Stimulated activated CD4-positive, alpha-beta T cell treated with anti-CD3 and anti-CD28 coated beads, TNF-alpha, amount 100 ng/mL, for 4 hours (primary cell): ENCODE measurements at places on chromosomes 2 and 18.

- no peak for DNase-seq
Observed at GRCh38 chr2:28656937-28657615, 94.6 kb upstream of the PPP1CB start.

- DNase-seq: no peak
Observed at GRCh38 chr2:65275141-65275915, 47.7 kb downstream of the ACTR2 start.

DNA sequence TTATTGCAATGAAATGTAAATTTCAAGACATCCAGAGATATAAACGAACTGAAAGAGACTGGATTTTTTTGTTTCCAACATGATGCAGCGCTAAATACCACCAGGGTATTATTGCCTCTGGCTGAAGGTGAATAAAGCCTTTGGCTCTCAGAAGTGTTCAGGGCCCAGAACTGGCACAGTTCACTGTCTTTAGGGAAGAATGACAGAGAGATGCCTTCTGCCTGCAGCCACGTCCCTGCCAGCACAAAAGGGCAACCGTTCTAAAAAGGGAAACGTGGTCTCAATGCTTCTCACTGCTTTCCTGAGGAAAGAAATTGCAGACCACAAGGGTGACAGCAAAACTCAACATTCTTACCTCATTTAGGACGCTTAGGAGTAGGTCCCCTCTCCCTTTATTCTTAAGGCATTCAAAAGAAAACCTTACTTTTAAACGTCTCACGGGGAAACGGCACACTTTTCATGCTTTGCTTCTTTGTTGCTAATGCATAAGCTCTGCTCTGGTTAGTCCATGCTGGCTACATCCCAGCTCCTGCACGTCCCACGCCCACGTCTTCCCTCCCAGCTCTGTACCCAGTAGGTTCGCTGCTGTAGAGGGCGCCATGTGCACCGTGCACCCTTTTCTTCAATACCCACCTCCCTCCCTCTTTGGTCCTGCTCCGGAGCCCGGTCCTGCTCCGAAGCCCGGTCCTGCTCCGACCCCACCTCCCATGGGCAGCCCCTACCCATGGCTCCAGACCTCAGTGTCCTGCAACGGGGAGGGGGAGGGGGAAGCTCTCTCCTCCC, 171.0 kb downstream of the HRH4 start:
- no peak for DNase-seq

DNA sequence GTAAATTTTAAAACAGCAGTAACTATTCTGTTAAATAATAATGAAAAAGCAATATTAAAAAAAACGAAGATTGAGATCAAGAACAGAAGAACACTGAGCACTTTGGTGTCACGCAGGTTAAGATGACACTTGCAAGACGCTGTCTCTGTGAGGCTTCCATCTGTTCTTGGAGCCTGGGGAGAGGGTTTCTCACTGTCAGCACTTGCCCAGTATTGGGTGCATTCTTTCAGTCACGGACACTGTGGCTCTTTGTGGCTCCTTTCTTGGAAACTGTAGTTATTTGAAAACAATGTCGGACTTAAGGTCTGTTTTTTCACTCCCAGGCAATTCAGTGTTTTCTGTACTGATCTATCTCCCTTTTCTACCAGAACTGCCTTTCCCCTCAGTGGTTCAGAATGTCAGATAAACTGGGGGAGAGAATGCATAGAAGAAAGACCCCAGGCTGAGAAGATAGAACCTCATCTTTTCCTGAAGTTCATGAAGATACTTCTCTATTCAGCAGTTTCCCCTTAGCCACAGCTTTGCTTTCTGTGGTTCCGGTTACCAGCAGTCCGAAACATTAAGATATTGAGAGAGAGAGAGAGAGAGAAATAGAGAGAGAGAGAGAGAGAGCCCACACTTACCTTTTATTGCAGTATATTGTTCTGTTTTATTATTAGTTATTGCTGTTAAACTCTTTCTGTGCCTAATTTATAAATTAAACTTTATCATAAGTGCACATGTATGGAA, 283.3 kb downstream of the DCDC2C start:
- DNase-seq: no peak

DNA sequence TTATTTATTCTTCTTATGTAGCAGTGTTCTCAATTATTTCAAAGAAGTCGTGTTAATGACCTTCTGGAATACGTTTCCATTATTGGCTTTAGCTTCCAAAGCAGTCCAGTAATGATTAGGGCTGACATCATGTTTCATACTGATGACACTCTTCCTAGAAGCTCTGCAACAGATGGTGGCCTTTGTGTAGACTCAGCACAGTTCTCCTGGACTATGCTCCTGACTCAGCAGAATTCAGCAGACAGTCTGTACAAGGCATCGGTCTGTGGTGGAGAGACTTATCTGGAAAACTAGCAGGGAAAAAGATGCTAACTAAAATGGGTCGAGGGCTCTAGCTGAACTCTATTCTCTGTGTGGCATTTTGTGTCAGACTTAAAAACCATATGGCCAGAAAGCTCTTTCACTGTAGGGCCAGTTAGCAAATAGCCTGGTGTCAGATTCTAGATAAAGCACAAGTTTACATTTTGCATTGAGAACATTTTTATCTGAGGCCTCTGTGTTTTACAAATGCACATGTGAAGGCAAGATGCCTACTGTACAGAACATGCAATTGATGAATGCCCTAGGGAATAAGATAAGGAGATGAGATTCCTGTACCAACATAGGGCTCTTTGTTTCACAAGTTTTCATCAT, 35.1 kb downstream of the GULP1 start:
- DNase-seq: no peak

DNA sequence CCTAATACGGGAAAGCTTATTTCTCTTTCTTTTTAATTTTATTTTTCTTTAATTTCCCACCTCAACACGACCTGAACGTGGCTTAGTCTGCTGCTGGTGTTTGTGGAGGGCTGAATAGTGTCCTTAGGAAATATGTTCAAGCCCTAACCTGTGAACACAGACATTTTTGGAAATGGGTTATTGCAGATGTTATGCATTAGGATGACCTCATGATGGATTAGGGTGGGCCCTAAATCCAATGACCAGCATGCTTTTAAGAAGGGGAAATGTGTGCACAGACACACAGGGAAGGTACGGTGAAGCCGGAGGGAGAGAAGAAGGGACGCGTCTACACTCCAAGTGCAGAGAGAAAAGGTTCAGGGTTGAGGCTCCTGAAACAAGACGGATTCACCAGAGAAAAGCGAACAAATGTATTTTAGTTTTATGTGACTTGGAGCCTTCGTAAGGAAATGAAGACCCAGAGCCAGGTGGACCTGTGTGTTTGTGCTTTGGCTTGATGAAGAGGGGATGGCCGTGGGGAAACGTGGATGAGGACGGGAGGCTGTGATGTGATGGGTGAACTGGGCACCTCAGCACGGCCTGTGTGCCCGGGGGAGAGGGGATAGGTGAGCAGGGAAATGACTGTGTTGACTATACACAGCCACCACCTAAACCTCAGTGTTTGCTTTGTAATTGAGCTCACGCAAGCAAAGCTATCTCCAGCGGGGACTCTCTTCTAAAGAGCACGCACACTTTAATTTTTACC, 37.5 kb downstream of the RTP5 start:
- no peak for DNase-seq

- no peak for DNase-seq
Observed at GRCh38 chr2:67526283-67526682, 129.2 kb downstream of the ETAA1 start.

- DNase-seq: no peak
Observed at GRCh38 chr2:46273919-46274318, 23.3 kb upstream of the EPAS1 start.

DNA sequence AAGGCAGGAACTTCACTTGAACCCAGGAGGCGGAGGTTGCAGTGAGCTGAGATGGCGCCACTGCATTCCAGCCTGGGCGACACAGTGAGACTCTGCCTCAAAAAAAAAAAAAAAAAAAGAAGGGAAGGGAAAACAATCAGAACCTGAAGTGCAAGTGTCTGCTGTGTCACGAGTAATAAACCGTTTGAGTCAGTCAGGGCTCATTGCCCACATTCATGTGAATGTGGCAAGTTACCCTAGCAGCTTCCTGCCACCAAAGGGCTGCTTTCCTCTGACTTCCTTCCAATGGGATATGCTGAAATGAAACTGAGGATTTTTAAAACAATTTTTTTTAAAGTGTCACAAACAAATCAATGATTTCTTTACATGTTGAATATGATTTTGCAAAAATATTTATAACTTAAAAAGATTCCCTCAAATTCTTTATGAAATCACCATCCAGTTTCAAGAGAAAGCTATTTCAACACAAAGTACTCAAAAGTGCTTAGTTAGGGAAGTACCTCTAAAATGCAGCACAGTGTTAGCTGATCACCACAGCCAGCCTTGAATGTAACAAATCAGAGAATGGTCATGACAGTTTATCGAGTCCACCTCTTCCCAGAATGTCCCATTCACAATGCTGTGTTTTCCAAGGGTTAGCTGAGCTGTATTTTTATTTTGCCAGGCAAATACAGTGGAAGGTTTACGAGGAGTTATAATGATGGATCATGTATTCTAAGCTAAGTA, 36.4 kb downstream of the WDSUB1 start:
- DNase-seq: no peak

GRCh38 chr2:960061-960736, 9.6 kb downstream of the SNTG2 start:
- no peak for DNase-seq

DNA sequence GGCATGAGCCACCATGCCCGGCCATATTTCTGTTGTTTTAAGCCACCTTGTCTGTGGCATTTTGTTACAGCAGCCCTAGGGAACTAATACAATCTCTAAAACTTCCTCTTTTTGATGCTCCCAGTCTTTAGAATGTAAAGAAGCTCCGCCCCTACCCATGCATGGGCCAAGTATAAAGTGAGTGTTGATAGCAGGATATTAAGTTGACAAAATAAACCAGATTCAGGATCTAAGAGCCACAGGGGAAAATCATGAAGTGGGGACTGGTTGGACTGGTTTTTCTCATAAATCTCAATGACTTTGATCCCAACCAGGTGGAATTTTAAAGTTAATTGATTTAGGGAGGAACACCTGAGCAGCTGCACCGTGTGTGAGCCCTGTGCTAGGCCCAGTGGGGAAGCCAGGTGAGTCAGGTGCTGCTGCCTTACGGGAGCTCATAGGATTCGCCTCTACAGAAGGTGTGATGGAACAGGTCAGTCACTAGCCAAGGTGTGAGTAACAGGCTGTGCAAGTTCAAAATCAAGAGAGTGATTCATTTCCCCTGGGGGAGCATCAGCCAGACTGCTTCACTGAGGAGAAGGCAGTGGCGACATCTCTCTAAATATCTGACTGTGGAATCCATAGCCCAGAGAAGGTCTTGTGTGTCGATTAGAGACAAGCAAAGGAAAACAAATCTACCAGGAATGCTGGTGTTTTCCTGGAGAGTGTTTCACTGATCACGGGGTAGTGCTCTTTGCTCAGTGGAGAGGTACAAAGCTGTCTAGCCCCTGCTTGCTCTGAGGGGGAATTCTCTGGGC, 63.0 kb upstream of the MSH2 start:
- no peak for DNase-seq

GRCh38 chr2:7427293-7428060, 510.3 kb downstream of the RNF144A start:
- no peak for DNase-seq

DNA sequence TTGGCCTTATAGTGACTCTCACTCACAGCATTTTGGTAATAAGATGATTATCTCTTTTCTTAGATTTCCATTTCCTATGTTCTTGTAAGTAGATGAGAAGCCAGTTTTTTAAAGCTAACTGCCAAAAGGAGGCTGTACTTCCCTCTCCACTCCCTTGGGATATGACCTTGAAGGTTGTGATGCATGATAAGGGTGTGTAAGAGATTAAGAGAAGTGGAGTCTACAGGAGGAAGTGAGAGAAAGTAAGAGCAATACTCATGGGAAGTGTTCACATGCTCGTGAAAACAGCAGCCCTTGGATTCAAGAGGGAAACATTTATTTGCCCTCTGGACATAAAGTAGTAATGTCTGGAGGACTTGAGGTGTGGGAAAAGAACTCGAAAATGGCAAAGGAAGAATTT, 171.5 kb downstream of the EVA1A start:
- DNase-seq: no peak

DNA sequence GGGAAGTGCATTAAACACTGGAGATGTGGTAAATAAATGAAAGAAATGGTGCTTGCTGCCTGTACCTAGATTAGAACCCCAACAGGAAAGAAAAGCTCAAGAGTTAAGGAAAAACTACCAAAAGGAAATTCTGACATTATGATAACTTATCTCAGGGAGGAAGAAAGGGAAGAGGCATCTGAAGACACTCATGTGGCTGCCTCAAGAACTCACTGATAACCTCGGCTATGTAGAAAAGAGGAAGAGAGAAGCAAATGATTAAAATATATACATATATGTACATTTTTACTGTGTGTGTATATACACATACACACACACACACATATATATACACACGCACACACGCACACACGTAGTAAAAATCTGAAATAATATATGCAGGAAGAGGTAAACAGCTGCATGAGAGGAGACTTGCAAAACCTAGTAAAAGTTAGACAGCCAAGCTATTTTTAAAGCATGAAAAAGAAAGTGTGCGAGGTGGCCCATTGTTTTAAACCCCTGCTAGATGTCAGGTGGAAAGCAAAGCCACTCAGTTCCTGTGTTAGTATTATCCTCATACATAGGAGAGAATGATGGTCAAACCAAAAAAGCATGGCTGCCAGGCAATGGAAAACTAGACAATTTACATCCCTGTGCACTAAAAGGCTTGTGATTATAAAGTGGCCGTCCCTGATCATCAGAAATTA, 483.0 kb upstream of the NRP2 start:
- no peak for DNase-seq

DNA sequence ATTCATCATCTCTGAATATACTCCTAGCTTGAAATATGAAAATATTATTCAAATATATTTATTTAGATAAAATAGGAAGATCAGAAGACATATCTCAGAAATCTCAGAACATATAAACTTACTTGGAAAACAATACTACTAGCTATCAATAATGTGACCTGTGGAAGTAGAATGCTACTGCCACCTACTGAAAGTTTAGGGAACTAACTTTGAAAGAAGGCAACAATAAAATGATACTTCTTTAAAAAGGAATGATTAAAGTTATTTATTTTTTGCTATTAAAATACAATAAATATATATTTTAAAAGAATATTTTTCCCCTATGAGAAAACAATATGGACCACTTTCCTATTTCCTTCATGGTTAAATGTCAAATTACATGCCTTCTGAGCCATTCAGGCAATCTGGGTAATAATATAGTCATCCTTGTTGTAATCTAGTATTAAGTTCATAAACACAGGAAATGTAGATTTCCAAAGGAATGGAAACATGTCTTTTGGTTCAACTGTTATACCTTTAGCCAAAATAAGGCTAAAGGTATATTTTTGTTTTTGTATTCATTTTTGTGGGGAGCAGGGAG, 26.0 kb downstream of the ACADL start:
- no peak for DNase-seq
